H9 (cell line): ENCODE measurements at places on chromosomes 3 and 15. TPM values are rescaled to one million over a fixed set of nuclear protein-coding genes. Genes with fewer than 3 reads are reported as not detected.

- no peak for DNase-seq
Observed at GRCh38 chr3:9664119-9664751, 14.9 kb downstream of the MTMR14 start.

DNA sequence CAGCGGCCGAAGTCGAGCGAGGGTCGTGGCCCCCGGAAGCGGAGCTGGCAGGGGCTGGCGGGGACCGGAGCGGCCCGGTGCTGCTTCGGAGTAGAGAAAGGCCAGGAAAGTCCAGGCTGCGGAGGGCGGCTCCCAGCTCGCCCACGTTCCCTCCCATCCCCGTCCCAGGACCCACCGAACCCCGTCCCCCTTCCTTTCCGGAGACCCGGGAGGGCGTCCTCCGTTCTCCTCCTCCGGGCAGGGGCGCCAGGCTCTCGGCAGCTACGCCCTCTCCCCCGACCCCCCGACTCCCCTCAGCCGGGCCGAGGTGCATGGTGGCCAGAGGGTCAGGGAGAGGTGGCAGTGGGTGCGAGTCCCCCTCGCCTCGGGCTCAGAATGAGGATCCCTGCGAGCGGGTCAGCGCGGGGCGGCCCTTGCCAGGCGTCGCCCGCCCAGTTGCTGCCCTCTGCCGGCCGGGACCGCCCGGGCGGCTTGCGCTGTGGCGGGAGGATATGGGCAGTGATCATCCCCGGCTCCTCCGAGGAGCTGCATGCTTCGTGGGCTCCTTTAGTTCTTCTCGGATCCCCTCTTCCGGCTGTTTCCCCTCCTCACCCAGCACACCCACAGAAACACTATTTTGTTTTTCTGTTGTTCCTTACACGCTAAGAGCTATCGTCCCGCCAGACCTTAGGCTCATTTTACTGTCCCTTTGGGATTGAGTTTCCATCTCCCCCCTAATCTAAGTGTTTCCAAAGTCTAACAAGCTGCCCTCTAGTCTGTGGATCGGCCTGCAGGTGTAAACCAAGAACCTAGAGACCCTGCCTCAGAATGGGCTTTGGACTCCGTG, 744 bp upstream of the ALDH1A2 start:
- peak; percentile 78 for DNase-seq

- DNase-seq = no peak
Observed at GRCh38 chr15:31021067-31021665, 29.7 kb upstream of the MTMR10 start.

PLSCR5 gene
- not detected in 2 replicates for total RNA-seq

OSTN gene
- total RNA-seq = 0.07 and 0.09 TPM in 2 replicates
